Adrenal gland (tissue), 19 donors: ENCODE measurements at places on chromosomes 11 and 22. TPM values are rescaled to one million over a fixed set of nuclear protein-coding genes. Genes with fewer than 3 reads are reported as not detected.

GRCh38 chr11:116958246-116958645, 120.8 kb upstream of the APOA1 start:
- no peak overlapping the region for H3K4me3 ChIP-seq
- no peaks in the 10 kb centered on the region for H3K36me3 ChIP-seq
- no peaks in the 10 kb centered on the region for H3K4me1 ChIP-seq

- H3K36me3 ChIP-seq, result no peaks in the 10 kb centered on the region
- no peaks in the 10 kb centered on the region for H3K27me3 ChIP-seq
- no peak overlapping the region for H3K4me3 ChIP-seq
- no peak overlapping the region for H3K27ac ChIP-seq
Observed at GRCh38 chr11:64444838-64445441, 86.0 kb downstream of the RPS6KA4 start.

DNA sequence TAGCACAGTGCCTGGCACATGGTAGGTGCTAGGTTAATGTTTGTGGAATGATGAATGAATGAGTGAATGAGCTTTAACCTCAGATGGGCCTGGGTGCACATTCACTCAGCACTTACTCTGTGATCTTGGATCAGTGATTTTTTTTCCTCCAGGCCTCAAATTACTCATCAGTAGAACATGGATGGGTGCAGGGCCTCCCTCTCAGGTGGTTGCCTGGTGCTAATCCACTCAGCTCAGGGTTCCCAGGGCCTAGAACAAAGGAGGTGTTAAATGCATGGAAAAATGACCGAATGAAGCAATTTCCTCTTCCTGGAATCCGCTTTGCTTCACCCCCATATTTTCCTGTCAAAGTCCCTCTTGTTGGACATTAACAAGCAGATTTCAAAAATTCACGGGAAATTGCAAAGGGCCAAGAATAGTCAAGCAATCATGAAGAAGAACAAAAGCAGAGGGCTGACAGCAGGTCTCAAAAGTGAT, 93.5 kb downstream of the MYEOV start:
- DNase-seq, result peak; percentile 4
- no peaks in the 10 kb centered on the region for H3K4me1 ChIP-seq
- no peaks in the 10 kb centered on the region for H3K36me3 ChIP-seq
- H3K27ac ChIP-seq, result no peak overlapping the region

DNA sequence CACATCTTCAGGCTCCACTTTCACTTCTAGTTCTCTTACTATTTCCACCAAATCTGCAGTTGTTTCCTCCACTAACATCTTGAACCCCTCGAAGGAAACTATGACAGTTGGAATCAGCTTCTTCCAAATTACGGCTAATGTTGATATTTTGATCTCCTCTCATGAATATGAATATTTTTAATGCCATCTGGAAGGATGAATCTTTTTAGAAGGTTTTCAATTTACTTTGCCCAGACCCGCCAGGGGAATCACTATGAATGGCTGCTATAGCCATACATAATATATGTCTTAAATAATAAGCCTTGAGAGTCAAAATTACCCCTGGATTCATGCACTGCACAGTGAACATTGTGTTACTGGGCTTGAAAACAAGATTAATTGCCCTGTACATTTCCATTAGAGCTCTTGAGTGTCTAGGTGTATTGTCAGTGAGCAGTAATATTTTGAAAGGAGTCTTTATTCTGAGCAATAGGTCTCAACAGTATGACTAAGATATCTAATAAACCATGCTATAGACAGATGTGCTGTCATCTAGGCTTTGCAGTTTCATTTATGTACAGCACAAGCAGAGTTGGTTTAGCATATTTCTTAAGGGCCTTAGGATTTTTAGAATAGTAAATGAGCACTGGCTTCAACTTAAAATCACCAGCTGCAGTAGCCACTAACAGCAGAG, 48.3 kb upstream of the LRRC55 start:
- peaks cover 2% of the 10 kb centered on the region for H3K27me3 ChIP-seq
- no peak for DNase-seq
- H3K27ac ChIP-seq, result no peak overlapping the region
- H3K4me3 ChIP-seq, result no peak overlapping the region

GRCh38 chr11:45647786-45648185, 17.6 kb downstream of the CHST1 start:
- no peak for DNase-seq
- H3K36me3 ChIP-seq, result no peaks in the 10 kb centered on the region
- H3K4me3 ChIP-seq, result no peak overlapping the region
- no peak overlapping the region for H3K27ac ChIP-seq

DNA sequence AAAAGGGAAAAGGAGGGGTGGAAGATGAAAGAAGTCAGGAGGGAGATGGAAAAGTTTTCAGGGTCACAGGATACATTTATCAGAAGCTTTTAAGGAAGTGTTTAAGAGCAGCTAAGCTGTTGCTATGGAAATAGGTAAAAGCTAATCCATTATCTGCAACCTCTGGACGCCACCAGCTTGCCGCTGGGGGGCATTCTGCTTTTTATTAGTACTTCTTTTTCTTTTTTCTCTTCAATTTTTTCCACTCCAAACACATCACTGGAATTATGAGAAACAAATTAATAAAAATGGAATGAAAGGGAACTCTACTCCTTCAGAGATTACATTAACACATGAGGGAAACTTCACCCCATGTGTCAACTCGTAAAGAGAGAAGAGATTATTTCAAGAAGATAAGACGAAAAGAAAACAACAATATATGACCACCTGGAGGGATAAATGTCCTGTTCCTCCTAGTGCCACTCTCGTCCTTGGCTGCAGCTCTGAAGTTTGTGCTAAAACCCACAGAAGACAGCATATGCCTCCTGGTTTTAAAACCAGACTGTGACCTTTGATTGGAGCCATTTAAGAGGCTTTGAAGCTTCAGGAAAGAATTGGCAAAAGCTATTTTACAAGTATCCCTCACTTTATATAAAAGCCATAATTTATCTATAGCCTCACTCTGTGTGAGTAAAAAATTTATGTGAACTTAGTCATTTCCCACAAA, 972.8 kb downstream of the OPCML start:
- H3K36me3 ChIP-seq, result no peaks in the 10 kb centered on the region
- no peak overlapping the region for H3K4me3 ChIP-seq
- H3K27me3 ChIP-seq, result no peaks in the 10 kb centered on the region

- H3K4me3 ChIP-seq, result peak overlapping the region; percentile 14
- DNase-seq, result no peak
- no peaks in the 10 kb centered on the region for H3K36me3 ChIP-seq
- peaks cover 4% of the 10 kb centered on the region for H3K4me1 ChIP-seq
Observed at GRCh38 chr11:103109818-103110388, 677 bp downstream of the DYNC2H1 start.

DNA sequence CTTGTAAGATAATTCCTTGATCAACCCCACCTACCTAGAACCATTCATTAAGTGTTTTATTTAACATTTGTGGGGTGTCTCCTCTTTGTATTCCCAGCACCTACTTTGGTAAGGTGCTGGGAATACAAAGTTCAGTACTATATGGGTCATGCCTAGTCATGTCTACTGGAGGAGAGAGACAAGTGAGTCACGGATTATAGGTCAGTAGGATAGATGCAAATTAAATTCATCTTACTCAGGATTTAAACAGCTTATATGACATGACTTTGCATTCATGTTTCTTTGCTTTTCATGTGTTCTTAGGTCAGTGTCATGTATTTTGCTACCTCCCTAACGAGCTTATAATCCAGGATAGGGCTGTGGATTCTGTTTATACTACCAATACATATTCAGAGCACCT, 3.4 kb upstream of the FADS1 start:
- no peak for DNase-seq
- H3K27me3 ChIP-seq, result no peaks in the 10 kb centered on the region
- H3K36me3 ChIP-seq, result no peaks in the 10 kb centered on the region
- H3K4me3 ChIP-seq, result no peak overlapping the region

DNA sequence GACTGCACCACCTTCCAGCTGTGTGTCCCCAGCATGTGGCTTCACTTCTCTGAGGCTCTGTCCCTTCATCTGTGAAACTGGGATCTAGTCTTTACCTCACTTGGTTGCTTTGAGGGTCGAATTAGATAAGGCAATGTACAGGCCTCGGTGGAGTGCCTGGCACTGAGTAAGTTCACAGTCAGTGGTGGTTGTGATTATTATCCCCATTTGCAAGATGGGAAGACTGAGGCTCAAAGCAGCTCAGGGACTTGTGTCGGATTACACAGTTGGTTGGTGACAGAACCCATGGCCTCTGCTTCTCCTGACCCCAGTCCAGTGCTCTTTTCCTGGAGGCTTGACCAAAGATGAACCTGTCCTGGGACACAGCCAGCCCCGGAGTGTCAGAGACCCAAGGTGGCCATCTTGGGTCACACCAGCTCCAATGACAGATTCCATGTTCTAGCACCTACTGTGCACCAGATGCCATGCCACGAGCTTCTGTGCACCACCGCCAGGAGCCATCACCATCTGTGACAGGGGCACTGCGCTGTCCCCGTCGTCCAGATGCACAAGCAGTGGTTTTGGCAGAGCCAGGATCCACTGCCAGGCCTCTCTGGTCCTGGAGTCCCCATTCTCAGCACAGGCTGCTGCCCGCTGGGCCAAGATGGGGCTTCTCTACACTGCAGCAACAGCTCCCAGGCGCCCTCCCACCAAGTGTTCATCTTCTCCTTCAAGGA, 60.5 kb downstream of the IGLL1 start:
- H3K36me3 ChIP-seq, result no peaks in the 10 kb centered on the region
- H3K4me3 ChIP-seq, result no peak overlapping the region
- DNase-seq, result no peak

- H3K27ac ChIP-seq, result no peak overlapping the region
- no peaks in the 10 kb centered on the region for H3K27me3 ChIP-seq
- DNase-seq, result peak; percentile 61
Observed at GRCh38 chr11:111097191-111097590, 148.3 kb upstream of the POU2AF2 start.

DNA sequence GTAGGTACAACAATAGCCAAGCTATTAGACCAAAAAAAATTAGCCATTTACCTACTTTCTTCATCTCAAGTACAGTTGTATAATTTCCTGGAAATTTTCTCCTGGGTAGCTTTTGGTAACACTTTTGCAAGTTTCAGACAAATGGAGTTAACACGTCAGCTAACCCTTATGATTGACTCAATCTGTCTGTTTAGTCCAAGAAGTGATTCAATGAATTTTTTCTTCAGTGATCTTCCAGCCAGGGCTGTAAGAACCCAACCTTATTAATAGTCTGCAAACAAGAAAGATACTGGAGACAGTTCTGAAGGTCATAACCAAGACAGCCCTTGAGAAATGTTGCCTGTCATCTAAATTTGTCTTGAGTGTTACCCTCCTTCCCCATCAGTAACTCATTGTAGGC, 30.1 kb upstream of the FIBIN start:
- DNase-seq, result no peak
- no peak overlapping the region for H3K27ac ChIP-seq
- H3K4me1 ChIP-seq, result no peaks in the 10 kb centered on the region
- no peaks in the 10 kb centered on the region for H3K27me3 ChIP-seq
- H3K4me3 ChIP-seq, result no peak overlapping the region

- no peaks in the 10 kb centered on the region for H3K36me3 ChIP-seq
- DNase-seq, result no peak
- H3K27me3 ChIP-seq, result peaks cover 7% of the 10 kb centered on the region
- no peaks in the 10 kb centered on the region for H3K4me1 ChIP-seq
- H3K4me3 ChIP-seq, result no peak overlapping the region
Observed at GRCh38 chr11:108597736-108598355, 4.3 kb upstream of the EXPH5 start.

DNA sequence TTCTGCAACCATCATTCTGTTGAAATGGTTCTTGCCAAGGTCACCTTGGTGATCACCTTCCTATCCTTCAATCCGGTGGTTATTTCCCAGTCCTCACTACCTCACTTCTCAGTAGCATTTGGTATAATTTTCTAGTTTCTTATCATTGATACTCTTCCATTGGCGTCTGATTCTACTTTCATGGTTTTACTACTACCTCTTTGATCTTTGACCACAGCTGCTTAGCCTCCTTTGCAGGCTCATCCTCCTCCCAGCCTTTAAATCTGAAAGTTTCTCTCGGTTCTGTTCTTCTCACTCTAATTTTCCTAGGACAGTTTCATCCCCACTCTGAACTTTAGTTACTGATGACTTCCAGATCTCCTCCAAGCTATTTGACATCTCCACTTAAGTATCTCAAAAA, 5.0 kb downstream of the TIMM10B start:
- peaks cover 45% of the 10 kb centered on the region for H3K36me3 ChIP-seq
- no peaks in the 10 kb centered on the region for H3K27me3 ChIP-seq
- H3K27ac ChIP-seq, result peak overlapping the region; percentile 1
- no peak overlapping the region for H3K4me3 ChIP-seq

DNA sequence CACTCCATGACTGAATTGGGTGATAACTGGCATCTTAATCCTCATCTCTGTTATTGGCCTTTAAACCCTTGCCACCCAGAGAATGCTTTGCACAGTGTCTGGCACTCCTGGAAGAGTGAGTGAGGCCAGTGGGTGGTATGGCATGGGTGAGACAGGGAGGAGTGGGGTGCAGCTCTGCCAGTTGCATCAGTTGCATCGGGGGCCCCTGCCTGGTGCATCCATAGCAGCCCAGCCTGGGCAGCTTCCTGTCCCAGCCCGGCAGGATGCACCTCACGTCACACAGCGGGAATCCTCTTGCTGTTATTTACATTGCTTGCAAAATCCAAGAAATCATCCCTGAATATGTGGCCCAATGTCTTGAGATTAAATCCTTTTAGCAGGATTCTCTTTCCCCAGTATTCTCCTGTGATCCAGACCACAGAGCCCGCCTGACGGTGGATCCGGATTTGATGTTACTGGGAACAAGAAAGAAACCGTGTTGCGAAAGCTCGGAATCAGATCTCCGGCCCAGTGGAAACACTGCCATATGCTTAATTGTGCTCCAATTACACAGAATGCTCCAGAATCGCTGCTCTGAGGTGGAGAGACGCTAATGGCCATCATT, 37.6 kb upstream of the MN1 start:
- H3K36me3 ChIP-seq, result no peaks in the 10 kb centered on the region
- H3K4me3 ChIP-seq, result no peak overlapping the region
- peaks cover 12% of the 10 kb centered on the region for H3K4me1 ChIP-seq
- H3K27me3 ChIP-seq, result no peaks in the 10 kb centered on the region
- no peak overlapping the region for H3K27ac ChIP-seq

DNA sequence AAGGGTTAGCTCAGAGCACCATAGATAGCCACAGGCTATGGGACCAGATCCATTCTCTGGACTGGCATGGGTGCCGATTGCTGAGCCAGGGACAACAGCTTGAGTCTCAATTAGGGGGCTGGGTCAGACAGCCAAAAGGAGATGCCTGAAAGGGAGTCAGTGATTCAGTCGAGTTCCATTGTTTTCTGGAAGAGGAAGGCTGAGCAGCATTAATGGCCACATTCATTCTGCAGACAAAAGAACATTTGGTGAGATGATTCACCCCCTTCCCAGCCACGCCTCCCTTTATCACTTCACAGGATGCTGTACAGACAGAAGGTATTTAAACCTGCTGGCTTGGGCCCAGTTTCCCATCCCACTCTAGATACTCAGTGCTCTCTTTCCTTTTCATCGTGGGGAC, 131.9 kb downstream of the ADAMTS15 start:
- no peak overlapping the region for H3K27ac ChIP-seq
- H3K4me3 ChIP-seq, result no peak overlapping the region
- no peaks in the 10 kb centered on the region for H3K36me3 ChIP-seq
- no peaks in the 10 kb centered on the region for H3K4me1 ChIP-seq

GRCh38 chr11:101729406-101730078, 145.7 kb upstream of the TRPC6 start:
- H3K27ac ChIP-seq, result no peak overlapping the region
- no peaks in the 10 kb centered on the region for H3K27me3 ChIP-seq
- no peak for DNase-seq
- no peaks in the 10 kb centered on the region for H3K4me1 ChIP-seq
- no peaks in the 10 kb centered on the region for H3K36me3 ChIP-seq

GRCh38 chr22:22431271-22432220, 77.0 kb downstream of the ZNF280B start:
- no peaks in the 10 kb centered on the region for H3K4me1 ChIP-seq
- no peak overlapping the region for H3K4me3 ChIP-seq
- H3K27me3 ChIP-seq, result no peaks in the 10 kb centered on the region
- H3K36me3 ChIP-seq, result no peaks in the 10 kb centered on the region
- peak; percentile 71 for DNase-seq

The KRTAP5-1 gene
- polyA plus RNA-seq, result not detected

The MMP27 gene
- not detected for polyA plus RNA-seq

The TOMM22 gene
- polyA plus RNA-seq, result 18.3 TPM

The DEFB131B gene
- polyA plus RNA-seq, result not detected

The FZD4 gene
- 8.0 TPM for polyA plus RNA-seq
